ENCODE measurements at places on chromosomes 13 and 19.

DNA sequence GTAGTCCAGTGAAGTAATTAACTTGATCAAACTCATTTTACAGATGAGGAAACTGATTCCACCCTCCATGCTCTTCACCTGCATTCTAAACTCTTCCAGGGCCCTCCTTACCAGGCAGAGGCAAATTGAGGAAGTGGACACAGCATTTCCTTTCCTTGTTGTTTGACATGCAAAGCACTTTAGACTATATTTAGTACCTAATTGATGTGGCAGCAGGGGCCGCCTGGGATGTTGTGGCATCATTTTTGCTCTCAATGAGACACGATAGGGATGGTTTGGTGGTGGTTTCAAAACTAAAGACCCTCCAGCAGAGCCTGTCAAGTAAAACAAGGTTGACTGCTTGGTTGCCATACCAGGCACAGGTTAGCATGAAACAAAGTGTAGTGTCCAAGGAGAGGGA lies 7.9 kb downstream of the SIPA1L3 start:
- DNase-seq: peak; percentile 34

DNA sequence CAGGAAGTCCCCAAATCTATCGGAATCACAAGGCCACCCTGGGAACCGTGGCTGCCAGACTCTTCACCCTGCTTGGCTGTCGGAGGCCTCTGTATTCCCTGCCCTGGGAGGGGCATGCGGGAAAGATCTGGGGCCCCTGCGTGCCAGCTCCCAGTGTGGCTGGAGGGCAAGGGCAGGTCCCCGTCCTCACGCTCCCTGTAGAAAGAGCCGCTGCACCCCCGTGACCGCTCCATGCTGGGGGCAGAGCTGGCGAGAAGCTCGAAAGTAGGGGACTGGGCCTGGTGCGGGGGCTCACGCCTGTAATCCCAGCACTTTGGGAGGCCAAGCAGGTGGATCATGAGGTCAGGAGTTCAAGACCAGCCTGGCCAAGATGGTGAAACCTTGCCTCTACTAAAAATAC lies 208.4 kb upstream of the SOX1 start:
- no peak for DNase-seq

- no peak for DNase-seq
These were observed 23.3 kb downstream of the ELAVL1 start for GRCh38 chr19:7982103-7982502.

- DNase-seq: no peak
These were observed 38.3 kb downstream of the RAB20 start for GRCh38 chr13:110523180-110523579.

DNA sequence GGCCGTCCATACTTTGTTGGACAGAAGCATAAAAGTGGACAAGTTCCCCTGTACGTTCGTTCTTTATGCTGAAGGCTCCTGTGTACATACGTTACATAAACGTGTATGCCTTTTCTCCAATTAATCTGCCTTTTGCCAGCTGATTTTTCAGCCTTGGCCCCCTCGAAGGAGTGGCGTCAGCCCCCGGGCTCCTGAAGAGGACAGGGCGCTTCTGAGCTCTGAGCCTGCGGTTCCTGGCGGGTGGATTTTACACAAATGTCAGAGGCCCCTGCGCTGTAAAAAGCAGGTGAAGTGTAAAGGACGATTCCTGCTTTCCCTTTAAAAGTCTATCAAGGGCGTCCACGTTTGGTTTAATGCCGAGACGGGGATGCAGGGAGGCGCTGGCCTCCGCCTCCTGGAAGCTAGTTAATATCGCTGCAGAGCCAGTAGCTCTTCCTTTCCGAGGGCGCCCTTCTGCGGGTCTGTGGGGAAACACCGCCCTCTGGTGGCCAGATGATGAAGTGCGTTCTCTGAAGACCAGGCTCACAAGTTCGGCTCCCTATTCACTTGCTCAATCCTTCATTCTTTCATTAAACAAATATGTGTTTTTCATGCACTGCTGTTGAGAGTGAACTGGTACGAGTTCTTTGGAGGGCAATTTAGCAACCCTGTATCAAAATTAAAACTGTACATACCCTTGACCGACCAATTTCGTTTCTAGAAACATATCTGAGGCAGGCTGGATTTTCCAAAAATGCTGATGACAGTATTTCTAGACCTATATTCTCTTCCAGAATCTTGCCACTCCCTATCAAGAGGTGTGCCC lies 62.0 kb downstream of the GPR12 start:
- DNase-seq: peak; percentile 72

DNA sequence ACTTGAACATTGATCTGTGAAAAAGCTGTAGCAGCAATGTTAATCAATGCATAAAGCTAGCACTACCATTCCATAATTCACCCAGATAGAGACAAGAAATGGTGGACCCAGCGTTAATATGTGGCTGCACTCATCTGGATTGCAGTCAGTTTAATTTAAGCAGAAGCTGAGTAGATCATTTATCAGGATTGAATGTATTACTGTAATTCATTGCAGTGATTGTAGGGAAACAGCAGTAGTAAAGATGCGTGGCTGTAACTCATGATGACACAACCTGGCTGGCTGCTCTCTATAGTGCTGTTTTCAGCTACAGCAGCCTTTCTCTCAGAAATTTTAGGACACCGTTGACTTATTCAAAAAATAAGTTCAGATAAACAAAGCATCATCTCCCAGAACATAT lies 499.5 kb upstream of the SLITRK6 start:
- no peak for DNase-seq

- no peak for DNase-seq
These were observed 162.4 kb downstream of the FOXO1 start for GRCh38 chr13:40503966-40504591.

DNA sequence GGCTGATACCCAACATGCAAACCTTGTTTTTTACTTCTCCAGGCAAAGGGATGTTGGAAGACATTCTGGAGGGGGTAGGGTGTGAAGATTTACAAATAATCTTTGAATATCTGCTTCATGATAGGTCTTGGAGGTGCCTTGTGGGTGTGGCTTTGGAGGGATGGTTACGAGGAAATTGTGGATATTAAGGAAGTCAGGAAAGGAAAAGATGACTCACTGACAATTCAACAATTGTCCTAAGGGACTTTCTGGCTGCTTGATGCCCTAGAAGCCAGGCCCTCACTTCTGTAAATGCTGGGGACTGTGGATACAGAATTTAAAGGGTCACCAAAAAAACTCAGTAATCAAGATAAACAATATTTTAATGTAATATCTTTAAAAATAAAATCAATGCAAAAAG lies 37.4 kb upstream of the ZNF527 start:
- DNase-seq: no peak

DNA sequence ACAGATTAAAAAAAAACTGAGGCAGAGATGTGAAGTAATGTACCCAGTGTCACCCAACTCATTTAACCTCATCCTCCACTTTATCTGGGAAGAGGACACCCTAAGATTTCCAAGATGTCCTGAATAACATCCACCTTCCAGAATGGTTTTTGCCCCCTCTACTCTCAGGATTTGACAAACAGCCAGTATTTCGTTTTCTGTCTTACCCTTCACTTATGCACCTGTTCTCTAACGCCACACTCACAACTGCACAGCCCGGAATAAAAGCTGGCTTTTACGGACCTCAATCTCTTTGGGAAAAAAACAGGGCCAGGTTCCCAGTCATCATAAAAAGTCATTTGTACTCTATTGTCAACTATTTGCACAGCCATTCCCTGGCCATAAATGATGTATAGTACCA lies 21.2 kb upstream of the CEACAM6 start:
- no peak for DNase-seq

GRCh38 chr13:103156346-103156998 lies 90.3 kb upstream of the SLC10A2 start:
- no peak for DNase-seq

DNA sequence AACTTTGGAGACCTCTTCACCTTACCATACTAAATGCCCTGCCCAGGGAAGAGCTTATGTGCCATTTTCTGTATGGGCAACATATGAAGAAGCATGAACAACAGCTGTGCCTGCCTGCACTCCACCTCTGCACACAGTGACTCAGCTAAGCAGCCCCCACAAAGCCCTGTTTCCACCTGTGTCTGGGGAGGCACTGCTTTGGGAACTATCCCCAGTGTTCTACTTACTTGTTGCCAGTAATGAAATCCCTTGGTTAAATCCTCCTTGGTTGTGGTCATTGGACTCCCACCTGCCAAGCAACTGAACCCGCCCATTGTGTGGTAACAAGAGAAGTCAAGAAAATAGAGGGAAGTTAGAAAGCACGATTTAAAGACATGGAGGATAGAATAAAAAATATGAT lies 84.6 kb downstream of the NALCN start:
- DNase-seq: no peak

DNA sequence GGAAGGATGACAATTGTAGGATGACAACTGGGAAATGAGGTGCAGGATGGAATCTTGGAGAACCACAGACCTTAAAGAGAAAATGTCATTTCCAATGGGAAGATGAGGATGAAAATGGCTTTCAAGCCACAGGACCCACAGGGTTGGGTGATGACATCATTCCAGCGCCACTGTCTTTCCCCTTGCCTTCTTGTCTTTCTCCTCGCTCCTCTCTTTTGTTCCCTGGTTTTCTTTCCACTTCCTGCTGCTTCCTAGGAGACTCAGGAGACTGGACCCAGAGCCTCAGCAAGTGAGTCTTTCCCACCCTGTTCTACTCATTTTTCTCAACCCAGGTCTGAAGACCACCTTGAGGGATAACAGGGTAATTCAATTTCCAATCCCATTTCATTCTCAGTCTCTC lies 548.8 kb downstream of the FGF9 start:
- no peak for DNase-seq

GRCh38 chr19:46478356-46478986 lies 7.1 kb upstream of the PNMA8A start:
- no peak for DNase-seq

DNA sequence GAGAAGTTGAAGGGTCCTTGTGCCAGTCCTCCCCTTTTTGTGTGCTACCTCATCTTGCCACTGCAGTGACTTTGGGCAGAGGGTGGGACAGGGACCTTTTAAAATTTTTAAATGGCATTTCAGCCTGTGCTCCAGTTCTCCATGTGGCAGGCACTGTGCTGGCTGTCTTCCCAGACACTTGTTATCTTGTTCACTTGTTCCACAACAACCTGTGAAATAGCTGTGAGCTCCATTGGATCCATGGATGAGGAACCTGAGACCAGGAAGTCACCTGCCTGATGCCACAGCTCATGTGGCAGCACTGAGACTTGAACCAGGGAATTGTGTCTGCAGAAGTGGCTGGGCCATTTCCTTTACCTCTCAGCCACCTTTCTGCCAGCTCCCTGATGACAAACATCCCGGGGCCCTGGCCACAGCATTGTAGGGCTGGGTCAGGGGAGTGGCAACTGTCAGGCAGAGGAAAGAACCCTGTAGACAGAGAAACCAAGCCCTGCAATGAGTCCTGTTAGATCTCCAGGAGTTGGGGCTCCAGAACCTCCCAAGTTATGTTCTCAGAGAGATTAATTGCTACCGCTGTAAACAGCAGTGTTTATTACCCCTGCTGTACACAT lies 6.4 kb downstream of the EGLN2 start:
- no peak for DNase-seq

GRCh38 chr19:52648336-52649016 lies 10.3 kb upstream of the ZNF83 start:
- no peak for DNase-seq

DNA sequence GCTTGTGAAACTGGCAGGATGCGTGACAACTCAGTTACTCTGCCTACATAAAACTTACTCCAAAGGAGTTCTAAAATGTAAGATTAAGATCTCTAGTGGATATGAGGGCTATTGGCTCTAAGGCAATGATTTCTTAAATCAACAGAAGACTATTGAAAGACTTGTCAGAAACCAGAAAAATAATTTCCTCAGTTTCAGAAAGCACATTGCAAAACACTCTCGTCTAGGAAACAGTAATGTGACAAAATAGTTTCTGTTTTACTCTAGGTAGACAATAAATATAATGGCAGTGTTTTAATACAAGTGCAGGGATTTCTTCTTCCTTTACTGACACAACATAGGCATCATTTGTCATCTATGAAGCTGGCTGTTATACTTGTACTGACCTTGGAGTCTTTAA lies 230.1 kb downstream of the KCTD12 start:
- DNase-seq: no peak

DNA sequence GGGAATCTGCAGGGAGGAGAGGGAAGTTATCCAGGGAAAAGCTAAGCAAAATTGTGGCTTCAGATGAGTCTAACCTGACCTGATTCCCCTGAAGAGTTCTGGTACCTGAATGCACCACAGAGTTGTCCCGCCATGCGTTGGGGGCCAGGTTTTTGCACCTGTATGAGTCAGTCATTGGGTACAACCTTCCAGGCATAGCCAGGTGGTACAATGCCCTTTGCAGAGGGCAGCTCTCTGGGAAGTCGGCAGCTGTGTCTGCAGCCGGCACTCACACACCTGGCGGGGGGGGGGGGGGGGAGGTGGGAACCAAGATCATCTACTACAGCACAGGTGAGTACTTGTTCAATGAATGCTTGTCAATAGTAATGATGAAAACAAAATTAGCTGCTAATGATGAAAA lies 52.5 kb upstream of the GTF3A start:
- DNase-seq: no peak

- no peak for DNase-seq
These were observed 43.7 kb upstream of the KCTD15 start for GRCh38 chr19:33752945-33753344.

- no peak for DNase-seq
These were observed 318.3 kb downstream of the FOXO1 start for GRCh38 chr13:40348096-40348679.

- no peak for DNase-seq
These were observed 69.9 kb downstream of the TBC1D4 start for GRCh38 chr13:75411924-75412537.

DNA sequence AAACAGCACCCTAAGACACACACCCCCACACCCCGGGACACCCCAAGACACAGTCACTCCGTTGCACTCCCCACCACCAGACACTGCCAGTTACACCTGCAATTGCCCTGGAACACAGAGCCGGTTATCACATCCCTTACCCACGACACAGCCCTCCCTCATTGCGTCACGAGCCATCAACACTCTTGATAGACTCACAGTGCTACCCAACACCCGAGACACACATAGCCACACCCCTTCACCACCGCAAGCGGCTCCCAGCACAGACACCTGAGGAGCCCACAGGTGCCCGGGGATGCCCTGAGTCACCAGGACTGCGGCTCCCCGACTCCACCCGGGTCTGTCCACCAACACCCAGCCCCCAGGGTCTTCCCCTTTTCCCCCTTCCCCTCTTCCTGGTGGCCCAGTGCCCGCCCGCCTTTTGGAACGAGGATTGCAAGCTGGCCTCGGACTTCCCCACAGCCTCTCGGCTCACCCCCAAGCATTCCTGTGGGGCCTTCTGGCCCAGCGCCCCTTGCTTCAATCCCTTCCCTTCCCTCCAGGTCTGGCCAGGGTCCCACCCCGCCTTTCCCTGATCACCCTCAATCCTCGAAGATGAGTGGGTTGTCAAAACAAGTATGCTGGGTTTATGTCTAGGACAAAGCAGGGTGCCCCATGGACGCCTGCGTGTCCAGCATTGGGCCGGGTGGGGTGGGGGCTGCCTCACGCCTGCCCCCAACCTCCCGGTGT lies 1.7 kb upstream of the PTGER1 start:
- no peak for DNase-seq

DNA sequence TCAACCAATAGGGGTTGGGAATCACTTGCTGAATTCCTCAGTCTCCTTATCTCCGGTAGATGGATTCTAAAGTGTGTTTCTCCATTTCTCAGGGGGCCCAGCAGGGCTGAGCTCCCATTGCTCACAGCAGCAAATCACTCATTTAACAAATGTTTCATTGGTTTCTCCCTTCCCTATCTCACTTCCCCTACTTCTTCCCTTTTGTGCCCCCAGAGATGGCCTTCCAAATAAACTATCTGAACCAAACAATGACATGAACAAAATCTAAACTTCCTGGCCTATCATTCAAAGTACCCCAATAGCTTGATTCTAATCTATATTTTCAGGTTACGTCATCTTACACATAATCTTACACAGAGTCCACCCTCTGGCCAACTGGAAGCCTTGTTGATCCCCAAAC lies 60.4 kb downstream of the DLEU7 start:
- no peak for DNase-seq
